ENCODE measurements at places on chromosomes 7 and 10.

- DNase-seq: no peak
Observed at GRCh38 chr10:62462461-62462860, 88.3 kb downstream of the ZNF365 start.

DNA sequence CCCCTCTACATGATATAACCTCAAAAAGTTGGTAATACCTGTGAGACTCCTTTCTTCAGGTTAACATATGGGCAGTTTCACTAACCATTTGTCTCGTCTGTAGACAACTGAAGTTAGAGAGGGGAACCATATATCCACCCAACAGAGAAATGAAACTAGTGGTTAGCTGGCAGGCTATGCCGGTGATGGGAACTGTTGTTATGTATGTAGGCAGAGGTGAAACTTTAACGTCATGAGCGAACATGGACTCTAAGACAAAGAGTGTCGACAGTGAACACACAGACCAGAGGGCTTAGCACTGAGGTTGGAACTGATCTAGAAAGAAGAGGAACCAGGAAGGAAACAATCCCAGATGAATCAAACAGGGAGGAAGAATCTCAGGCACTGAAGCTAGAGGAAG is 112.4 kb downstream of the ELMO1 start:
- DNase-seq: no peak

GRCh38 chr7:33849004-33849403 is 56.3 kb upstream of the BMPER start:
- no peak for DNase-seq

- DNase-seq: no peak
Observed at GRCh38 chr10:121065330-121065729, 214.2 kb downstream of the WDR11 start.

DNA sequence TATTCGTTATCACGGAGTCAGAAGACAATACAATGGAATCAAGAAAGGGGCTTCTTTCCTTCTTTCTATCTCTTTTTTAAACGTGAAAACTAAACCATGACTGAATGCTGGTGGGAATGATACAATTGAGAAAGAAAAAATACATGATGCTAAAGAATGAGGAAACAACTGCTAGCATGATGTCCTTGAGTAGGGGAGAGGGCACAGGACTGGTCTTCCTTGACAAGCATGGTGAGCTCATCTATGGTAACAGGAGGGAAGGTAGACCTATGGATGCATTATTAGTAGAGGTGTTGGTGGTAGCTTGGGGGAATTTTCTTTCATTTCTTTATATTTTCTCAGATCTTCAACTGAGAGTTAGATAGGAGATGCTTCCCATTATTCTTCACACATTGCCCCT is 88.9 kb upstream of the COL1A2 start:
- no peak for DNase-seq

- no peak for DNase-seq
Observed at GRCh38 chr7:130024390-130024789, 26.8 kb downstream of the ZC3HC1 start.

GRCh38 chr7:103391150-103391549 is 43.7 kb downstream of the PSMC2 start:
- DNase-seq: no peak

DNA sequence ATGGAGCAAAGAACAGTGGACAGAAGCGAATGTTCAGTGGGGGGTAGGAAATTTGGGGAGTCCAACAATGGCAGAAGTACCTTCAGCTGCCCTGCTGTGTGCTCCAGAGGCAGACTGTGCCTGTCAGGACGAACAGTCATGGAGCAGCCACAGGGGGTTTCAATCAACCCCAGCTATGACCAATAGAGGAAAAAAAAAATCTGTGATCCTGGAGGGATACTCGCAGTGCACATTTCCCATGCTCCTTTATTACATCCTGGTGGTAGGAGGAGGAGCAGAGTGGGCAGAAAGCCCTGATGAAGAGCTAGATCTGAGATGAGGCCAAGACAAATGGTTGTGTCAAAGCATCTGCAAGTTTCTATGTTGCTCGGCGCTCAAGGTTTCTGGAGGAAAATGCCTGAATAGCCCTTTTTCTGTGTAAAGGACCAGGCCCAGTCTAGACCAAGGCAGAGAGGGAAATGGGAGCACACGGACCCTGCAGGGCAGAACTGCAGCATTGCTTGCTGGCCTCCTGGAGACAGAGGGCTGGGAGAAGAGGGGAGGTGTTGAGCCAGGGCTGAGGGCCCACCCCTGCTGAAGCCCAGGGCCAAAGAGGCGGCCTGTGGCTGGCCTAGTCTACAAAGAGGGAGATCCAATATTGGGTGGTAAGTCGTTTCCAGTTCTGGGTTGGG is 201.5 kb downstream of the GRID1 start:
- no peak for DNase-seq

- no peak for DNase-seq
Observed at GRCh38 chr7:128833148-128833945, 3.1 kb downstream of the FLNC start.

- DNase-seq: no peak
Observed at GRCh38 chr7:29032146-29032545, 74.0 kb upstream of the TRIL start.

DNA sequence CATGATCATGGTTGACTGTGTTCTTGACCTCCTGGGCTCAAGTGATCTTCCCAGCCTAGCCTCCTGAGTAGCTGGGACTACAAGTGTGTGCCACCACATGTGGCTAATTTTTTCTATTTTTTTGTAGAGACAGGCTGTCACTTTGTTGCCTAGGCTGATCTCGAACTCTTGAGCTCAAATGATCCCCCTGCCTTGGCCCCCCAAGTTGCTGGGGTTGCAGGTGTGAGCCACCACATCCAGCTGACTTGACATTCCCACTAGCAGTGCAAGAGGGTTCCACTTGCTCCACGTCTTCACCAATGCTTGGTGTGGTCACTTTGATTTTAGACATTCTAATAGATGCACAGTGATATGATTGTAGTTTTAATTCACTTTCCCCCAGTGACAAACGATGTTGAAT is 25.1 kb downstream of the CYP26A1 start:
- DNase-seq: no peak

DNA sequence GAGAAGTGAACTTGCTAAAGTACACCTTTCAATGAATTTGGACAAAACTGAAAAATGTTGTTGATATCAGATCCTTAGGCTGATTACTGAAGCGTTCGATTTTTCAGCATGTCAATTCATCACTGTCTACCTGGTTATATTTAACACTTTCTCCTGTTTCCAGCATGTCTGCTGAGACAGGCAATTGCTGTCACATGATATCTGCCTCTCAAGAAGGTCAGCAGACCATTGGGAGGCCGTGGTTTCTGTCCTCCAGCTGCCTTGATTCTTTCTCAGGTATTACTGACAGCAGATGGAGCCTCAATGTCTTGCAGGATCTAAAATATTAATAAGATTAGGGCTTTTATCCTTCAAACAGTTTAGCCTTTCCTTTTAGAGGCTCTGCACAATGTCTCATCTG is 127.5 kb downstream of the SNX10 start:
- DNase-seq: no peak

DNA sequence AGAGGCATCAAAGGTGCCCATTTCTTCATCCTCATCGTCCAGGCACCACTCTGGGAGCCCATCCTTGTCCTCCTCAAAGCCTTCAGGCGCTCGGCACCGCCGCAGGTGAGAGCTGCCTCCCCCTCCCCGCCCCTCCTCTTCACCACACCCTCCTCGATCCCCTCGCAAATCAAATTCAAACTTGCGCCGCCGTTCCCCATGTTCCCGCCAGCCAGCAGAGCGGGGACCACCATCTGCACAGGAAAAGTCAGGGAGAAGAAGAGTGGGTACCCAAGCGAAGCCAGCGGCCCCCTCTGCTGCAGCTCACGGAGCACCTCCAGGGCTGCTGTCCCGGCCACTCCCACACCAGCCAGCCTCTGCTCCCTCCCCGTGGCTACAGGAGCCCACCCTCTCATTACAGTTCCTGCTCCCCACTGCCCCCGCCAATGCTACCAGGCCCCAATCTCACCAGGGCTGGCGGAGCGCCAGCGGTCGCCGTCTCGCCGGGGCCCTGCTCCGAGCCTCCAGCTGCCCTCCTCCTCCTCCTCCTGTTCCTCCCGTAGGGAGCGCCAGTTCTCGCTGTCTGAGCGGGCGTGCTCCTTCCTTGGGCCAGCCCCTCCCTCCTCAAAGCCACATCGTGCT is 7.7 kb downstream of the GIGYF1 start:
- no peak for DNase-seq

DNA sequence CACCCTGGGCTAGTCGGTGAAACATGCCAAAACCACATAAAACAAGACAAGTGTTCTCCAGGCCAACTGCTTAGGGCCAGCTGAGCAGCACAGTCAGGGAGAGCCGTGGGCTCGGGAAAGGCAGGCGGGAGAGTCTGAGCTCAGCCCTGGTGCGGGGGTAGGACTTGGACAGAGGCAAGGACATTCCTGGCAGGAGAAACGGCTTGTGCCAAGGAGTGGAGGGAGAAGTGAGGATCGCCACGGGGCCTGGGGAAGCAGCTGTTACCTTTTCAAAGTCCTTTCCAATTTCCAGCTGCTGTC is 4.2 kb downstream of the ELN start:
- no peak for DNase-seq

GRCh38 chr7:81029511-81029910 is 110.7 kb upstream of the SEMA3C start:
- no peak for DNase-seq

DNA sequence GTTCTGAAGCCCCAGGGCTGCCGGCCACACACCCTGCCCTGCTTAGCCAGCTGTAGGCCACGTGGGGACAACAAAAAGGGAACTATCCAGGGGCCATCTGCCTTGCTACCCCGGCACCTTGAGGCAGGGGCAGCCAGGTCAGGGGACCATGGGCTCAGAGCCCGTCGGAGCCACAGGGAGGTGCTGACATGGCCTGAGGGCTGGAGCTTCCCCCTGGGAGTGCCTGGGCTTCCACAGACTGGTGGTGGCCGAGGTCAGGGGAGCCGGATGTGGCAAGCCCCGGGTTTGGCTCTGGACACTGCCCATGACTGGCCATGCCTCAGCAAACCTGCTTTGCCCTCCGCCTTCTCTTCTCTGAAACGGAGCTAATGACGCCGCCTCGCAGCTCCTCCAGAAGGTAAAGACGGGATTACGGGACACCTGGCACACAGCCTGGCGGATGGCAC is 178.5 kb downstream of the EBF3 start:
- no peak for DNase-seq

DNA sequence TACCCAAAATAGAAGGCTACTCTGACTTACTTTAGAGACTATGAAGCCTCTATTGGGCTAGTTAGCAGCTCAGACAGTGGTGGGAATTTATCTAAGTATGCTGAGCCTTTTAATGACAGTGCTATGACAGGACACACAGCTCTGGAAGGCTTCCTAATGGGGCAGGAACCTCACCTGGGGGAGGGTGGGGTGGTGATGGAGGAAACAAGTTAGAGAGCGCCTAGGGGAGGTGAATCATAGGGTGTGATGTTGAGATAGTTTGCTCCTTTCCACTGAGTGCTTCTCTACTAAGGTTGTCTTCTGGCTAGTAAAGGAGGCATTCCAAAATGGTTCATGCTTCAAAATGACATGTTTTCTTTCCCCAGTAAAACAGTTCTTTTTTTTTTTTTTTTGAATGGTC is 42.1 kb downstream of the PPP1R9A start:
- DNase-seq: no peak

DNA sequence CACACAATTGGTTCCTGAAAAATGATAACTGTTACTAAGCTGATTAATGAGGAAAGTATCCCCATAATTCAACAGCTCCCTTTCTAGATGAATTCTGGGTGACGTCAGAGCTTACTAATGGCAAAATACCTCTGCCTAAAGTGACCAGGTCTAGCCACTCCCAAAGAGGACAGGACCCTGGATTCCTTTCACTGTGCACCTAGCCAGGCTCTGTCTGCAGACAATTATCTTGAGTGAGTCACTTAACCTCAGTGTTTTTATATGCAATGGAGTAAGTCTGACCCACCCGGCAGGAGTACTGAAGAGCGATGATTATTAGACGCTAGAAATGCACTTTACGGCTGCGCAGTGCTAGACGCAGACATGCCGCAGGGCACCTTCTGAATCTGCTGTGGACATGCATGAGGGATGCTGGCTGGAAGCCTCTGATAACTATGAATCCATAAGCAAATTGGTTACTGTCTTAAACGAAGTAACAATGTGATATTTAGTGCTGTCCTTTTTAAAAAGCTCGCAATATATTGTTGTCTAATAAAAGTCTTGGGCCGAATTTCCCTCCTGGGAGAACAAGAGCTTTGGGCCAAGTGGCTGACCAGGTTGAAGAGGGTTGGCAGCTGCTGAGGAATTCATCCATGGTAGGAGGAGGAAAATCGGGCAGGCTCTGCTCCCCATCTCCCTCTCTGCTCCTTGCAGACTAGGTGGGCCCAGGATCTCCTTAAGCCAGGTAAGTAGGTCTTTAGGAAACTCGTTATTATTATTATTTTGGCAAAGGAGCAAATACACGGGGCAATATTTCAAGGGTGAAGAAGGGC is 4.6 kb upstream of the INPP5A start:
- DNase-seq: no peak

DNA sequence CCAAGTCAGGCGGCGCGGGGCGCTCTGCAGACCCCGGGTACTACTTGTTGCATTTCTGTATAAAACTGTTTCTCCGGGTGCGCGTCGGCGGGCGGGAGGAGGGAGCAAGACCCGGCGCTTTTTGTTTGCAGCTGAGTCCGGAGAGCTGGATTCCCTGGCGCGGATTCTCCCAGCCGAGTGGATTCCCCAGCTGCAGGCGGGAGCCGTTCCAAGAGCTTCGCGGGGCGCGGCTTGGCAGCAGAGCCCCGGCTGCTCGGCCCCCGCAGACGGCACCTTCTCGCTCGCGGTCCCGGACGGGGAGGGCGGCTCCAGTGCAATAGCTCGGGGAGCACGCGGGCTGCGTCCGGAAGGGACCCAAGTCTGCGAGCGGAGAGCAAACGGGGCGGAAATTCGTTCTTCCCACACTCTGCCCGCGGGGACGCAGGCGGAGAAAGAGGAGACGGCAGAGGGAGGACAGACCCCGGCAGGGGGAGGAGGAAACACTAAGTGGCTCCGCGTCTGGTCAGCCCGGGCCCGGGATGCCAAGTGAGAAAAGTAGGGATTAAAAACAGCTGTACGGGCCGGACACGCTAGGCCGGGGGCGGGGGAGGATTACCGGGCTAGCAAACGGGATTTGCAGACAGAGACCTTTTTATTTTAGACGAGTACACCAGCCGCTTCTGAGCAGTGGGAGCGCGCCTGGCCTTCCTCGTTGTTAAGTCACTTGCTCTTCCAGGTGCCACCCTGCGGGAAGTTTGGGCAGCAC is at the start of gene TRIL:
Gene TRIL, minus strand, starts transcription at position 96 of the 745 bp plus-strand sequence. CDS start 284 bp downstream, outside the sequence.
- DNase-seq: no peak

- DNase-seq: no peak
Observed at GRCh38 chr7:91537260-91538152, 273.3 kb downstream of the FZD1 start.

DNA sequence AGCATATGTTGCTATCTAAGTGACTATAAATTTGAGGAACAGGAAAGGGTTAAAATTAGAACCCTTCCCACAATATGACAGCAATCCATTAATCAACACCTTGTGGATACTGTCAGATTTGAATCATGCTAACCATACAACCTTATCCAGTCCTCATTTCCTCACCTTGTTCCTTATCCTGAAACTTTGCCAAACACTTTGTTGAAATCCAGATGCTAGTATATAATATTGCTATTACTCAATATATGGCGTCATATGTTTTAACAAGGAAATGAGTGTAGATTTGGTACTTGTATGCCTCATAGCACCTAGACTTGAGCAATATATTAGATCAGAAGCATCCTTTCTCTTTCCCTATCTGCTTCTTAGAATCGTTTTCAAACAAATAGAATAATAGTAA is 66.3 kb upstream of the SLC25A13 start:
- DNase-seq: no peak

All from cerebellar nuclear complex (tissue), 1 donor.